ENCODE measurements at places on chromosomes 5 and 9.

GRCh38 chr9:13166996-13167395 lies 112.5 kb downstream of the MPDZ start:
- H3K27me3 ChIP-seq, result no peaks in the 10 kb centered on the region
- no peak overlapping the region for H3K4me3 ChIP-seq
- no peaks in the 10 kb centered on the region for H3K4me1 ChIP-seq
- H3K36me3 ChIP-seq, result no peaks in the 10 kb centered on the region
- H3K27ac ChIP-seq, result no peak overlapping the region
- DNase-seq, result no peak

DNA sequence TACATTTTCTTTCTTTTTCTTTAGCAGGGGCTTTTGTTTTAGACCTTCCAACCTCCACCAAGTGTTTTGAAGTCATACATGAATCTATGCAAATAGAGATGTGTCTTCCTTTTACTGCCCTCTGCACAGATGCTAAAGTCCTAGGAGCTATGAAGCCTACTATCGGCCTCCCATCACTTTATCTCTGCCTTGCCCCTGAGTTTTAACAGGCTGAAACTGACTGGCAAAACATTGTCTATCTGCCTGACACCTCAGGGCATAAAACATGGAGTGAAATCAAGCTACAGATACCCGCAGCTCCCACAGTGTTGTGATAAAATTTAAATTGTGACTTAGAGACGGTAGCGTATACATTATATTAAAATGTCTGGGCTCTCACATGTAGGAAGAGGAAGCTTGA lies 604.6 kb upstream of the C9orf72 start:
- no peaks in the 10 kb centered on the region for H3K27me3 ChIP-seq
- H3K27ac ChIP-seq, result no peak overlapping the region
- H3K36me3 ChIP-seq, result no peaks in the 10 kb centered on the region
- no peak overlapping the region for H3K4me3 ChIP-seq

DNA sequence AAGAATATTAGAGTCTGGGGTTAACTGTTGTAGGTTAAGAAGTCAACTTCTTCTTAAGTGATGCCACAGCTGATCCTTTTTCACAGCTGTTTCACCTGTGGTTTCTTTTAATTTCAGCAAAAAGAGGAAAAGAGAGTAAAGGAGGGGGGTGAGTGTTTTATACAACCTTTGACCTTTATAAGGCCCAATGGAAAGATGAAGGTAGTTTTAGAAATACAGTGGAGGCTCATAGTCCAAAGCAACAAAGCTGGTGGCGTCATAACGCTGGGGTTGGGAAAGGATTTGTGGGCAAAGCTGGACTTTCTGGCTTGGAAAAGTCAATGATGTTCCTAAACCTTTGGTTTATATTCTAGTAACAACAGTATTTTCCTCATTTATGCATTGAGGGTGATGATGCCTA lies 49.5 kb downstream of the RCL1 start:
- no peak overlapping the region for H3K4me3 ChIP-seq
- H3K27me3 ChIP-seq, result no peaks in the 10 kb centered on the region
- H3K36me3 ChIP-seq, result peaks cover 65% of the 10 kb centered on the region
- no peak overlapping the region for H3K27ac ChIP-seq
- no peak for DNase-seq

DNA sequence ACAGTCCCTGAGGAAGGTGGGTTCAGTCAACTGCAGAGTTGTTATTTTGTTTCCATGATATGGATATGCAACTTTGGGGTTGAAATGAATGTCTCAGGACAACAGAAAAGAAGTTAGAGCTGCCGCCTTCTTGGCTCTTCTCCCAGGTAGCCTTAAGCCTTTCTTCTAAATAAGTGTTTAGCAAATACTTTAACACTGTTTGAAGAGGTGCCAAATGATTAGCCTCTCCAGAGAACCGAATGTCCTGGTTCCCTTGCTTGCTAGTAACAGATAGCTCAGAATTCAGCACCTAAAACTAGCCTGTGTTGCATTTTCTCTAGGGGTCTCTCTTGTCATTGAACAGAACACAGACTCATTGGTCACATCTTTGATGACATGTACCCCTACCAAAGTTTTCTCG lies 127.7 kb upstream of the PIK3R1 start:
- peak overlapping the region; percentile 74 for H3K27ac ChIP-seq
- H3K4me1 ChIP-seq, result peaks cover 8% of the 10 kb centered on the region
- H3K4me3 ChIP-seq, result no peak overlapping the region
- H3K36me3 ChIP-seq, result no peaks in the 10 kb centered on the region
- DNase-seq, result no peak
- H3K27me3 ChIP-seq, result no peaks in the 10 kb centered on the region

- H3K27me3 ChIP-seq, result no peaks in the 10 kb centered on the region
- DNase-seq, result no peak
- H3K27ac ChIP-seq, result no peak overlapping the region
- H3K4me1 ChIP-seq, result no peaks in the 10 kb centered on the region
Measured at GRCh38 chr5:169433221-169433651, 132.3 kb upstream of the SLIT3 start.

DNA sequence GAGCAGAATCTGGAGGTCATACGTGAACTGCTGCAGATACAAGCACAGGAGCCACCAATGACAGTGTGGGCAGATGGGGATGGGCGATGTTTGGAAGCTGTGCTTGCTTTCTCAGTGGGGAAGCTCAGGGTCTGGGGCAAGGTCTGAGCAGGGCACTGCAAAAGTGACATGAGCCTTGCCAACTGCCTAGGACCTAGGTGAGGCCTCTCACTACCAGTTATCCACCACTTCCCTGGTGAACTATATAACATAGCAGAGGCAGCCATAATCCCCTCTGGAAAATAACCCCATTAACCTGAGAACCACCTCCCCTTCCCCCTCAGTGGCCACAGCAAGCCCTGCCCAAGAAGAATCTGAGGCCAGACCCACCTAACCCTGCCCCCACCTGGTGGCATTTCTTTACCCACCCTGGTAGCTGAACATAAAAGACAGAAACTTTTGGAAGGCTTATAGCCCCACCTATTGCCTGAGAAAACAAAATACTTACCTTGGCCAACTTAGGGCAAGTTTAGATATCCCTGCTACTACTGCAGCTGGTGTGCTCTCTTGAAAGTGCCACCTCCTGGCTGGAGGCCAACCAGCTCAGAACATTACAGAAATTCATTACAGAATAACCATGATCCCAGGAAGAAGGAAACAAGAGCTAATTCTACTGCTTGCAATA lies 18.8 kb upstream of the SPEF2 start:
- H3K27ac ChIP-seq, result no peak overlapping the region
- no peak for DNase-seq
- H3K36me3 ChIP-seq, result no peaks in the 10 kb centered on the region
- H3K27me3 ChIP-seq, result no peaks in the 10 kb centered on the region
- no peaks in the 10 kb centered on the region for H3K4me1 ChIP-seq
- no peak overlapping the region for H3K4me3 ChIP-seq

DNA sequence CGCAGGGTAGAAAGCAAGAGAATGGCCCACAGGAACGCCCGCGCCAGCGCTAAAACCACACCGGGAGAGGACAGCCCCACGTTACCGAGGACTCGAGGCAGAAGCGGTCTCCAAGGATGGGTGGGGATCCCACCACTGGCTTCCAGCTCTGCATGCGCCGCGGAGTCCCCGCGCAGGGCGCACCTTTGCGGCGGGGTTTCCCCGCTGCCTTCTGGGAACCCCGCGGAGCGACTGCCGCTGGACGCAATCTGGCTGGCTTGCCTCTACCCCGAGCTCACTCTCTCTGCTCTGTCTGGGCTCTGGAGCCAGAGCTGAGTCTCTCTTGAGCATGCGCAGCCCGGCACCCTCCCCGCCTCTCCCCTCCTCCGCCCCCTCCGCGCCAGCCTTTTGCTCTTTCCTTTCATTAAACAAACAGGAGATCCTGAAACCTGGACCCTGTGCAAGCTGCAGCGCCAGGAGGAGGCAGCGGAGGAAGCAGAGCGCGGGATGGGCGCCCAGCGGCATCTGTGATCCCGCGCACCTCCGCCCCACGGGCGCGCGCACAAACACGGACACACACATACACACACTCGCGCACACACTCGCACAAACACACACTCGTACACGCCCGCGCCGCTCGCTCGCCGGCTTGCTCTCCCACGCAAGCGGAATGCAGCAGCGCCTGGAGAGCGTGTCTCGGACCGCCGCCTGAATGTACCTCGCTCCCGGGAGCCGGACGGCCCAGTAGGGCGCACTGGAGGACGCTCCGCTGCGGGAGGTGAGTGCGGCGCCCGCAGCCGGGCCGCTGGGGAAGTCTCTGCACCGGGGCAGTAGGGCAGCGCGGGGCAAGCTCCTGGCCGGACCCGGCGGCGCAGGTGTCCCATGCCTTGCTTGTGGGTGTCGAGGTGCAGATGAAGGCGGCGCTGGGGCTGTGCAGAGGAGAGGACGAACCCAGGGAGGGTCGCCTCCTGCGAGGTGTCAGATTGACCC lies at the start of gene PLPPR1:
TSS of gene PLPPR1 (plus strand) at position 382 of the 969 bp plus-strand sequence.
- no peaks in the 10 kb centered on the region for H3K36me3 ChIP-seq
- H3K27ac ChIP-seq, result no peak within 1 kb of the TSS
- no peak for DNase-seq
- no peaks in the 10 kb centered on the region for H3K4me1 ChIP-seq

- H3K27me3 ChIP-seq, result no peaks in the 10 kb centered on the region
- H3K36me3 ChIP-seq, result no peaks in the 10 kb centered on the region
- H3K4me1 ChIP-seq, result no peaks in the 10 kb centered on the region
Measured at GRCh38 chr5:78339617-78340436, 20.6 kb upstream of the SCAMP1 start.

DNA sequence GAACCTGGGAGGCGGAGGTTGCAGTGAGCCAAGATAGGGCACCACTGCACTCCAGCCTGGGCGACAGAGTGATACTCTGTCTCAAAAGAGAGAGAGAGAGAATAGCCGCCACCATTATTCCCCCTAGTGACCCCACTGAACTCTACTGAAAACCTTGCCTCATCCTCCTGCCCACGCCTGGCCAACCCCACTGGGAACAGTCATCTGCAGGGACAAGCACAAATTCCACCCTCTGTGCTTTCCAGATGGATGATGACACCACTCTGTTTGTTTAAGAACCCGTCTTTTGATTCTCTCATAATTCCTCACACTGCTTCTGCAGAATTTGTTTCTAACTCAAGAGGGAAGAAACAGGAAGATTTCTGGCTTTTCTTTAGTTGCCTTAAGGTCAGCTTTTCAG lies 12.2 kb downstream of the BHMT2 start:
- H3K36me3 ChIP-seq, result no peaks in the 10 kb centered on the region
- no peak for DNase-seq
- no peak overlapping the region for H3K4me3 ChIP-seq
- no peak overlapping the region for H3K27ac ChIP-seq
- no peaks in the 10 kb centered on the region for H3K27me3 ChIP-seq
